ENCODE measurements at places on chromosomes 1 and 21.
A peak's percentile ranks its signal among the peaks of the same experiment; 100 is the strongest.

GRCh38 chr1:212721388-212722247 is 22.0 kb upstream of the BATF3 start:
- peak; percentile 56 for DNase-seq

GRCh38 chr1:189775343-189775742 is 702.3 kb downstream of the BRINP3 start:
- DNase-seq = no peak

DNA sequence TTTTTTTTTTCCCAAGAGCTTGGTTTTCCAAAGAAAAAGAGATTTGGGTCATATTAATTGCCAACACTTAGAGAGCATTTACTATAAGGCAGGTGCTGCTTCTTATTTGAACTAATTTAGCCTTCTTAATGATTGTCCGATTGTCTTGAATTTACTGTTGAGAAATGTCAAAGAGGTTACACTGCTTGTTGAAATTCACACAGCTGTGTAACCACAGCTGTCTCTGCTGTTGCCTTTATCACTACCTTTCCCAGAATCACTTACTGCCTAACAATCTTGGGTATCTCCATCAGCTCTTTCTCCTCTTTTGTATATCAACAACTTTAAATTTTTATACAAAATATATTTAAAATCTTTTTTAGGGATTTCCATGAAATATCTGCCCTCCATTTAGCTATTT is 115.6 kb downstream of the UCHL5 start:
- DNase-seq = no peak

- DNase-seq = no peak
Measured at GRCh38 chr1:154157520-154158306, 2.8 kb upstream of the NUP210L start.

DNA sequence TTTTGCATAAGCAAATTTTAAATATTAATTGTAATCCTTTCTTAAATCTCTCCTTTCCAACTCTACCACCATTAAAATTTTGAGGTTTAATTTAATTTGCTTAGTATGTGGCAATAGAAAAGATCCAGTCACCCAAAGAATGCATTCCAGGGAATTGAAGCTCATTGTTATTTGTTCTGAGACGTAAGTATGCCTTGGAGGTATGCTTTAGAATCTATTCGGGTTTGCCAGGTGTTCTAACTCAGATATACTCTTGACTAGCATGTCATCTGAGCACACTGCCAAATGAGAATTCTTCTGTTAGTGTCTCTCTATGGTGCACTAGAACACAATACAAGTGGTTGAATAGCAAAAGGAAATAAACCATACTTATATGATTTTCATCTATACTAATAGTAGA is 813.6 kb upstream of the ADGRL2 start:
- DNase-seq = no peak

DNA sequence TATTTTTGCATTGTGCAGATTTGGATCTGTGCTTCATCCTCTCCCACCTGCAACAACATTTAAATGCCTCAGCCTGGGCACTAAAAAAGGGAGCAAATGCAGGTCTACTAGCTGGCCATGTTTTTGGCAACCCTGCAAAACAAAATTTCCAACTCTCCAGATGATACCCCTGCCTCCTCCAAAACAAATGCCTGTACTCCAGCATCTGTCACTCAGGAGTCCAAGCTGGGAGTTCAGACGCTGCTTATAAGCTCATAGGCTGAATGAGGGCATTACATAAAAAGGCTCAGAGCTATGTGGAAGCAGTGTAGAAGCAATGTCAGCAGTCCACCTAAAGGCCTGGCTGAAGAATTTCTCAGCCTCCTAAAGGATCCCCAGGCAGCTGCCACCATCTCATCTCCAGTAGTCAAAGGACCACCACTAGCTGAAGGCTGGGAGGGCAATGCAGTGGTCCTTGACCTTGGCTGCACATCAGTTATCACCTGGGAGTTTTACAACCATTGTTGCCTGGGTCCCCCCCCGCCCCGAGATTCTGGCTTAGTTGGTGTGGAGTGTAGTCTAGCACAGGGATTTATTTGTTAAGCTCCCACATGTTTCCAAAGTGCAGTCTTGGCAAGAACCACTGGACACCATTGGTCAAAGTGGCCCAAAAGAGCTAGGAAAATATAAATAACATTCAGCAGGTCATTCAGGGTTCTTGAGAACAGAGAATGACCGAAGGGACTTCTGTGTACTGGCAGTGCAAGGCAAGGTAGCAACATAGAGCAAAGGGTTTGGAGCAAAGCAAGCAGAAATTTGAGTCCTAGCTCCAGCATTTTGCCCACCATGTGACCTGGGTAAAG is 57.2 kb downstream of the ITPKB start:
- DNase-seq = no peak

- peak; percentile 33 for DNase-seq
Measured at GRCh38 chr1:10794724-10795275, 1.6 kb downstream of the CASZ1 start.

DNA sequence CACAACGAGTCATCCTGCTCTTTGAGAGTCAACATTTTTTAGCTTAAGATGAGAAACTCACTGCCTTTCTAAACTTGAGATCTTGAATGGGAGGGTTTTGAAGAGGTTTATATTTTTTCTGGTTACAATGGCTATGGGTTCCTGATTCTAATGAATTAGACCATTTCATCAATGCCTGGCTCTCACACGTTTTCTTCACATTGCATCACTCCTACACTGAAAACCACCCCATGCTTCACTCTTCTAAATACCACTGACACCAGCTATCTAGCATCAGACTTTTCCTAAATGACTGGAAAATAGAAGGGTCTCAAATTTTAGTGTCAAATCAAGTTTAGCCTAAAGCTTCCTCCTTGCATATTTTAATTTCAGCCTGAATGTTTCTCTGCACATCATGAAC is 606.1 kb upstream of the USP24 start:
- no peak for DNase-seq

GRCh38 chr1:234062166-234062565 is 157.7 kb downstream of the SLC35F3 start:
- DNase-seq = no peak

DNA sequence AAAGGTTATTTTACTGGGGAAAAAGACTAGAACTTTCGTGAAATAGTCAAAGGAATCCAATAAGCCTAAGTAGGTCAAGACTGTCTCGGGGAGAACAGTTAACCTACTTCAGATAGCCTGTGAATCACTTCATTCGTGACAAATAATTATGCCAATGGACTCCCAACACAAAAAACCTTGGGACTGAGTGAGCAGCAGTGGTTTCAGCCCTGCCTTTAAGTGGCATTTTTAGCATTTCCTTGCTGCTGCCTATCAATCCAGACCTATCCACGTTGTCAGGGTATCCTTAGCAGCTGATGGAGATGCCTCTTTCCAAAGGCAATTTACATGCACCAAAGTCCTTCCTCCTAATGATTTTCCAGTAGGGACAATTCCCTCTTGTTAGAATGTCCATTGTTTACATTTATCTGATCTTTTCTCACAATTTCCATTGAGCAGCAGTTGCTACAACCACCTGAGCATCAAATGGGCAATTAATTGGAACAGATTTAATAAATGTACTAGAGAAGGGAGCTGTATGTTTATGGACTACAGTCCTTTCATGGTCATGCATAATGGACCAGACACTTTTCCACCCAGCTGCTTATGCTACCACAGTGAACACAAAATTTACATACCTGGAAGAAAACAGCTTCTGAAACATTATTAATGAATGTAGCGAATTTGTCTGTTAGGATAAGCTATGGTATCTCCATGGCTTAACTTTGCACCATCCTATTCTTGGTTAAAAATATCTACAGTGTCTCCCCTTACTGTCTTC is 75.8 kb downstream of the TM2D1 start:
- no peak for DNase-seq

- no peak for DNase-seq
Measured at GRCh38 chr21:25424048-25424447, 183.2 kb downstream of the MRPL39 start.

DNA sequence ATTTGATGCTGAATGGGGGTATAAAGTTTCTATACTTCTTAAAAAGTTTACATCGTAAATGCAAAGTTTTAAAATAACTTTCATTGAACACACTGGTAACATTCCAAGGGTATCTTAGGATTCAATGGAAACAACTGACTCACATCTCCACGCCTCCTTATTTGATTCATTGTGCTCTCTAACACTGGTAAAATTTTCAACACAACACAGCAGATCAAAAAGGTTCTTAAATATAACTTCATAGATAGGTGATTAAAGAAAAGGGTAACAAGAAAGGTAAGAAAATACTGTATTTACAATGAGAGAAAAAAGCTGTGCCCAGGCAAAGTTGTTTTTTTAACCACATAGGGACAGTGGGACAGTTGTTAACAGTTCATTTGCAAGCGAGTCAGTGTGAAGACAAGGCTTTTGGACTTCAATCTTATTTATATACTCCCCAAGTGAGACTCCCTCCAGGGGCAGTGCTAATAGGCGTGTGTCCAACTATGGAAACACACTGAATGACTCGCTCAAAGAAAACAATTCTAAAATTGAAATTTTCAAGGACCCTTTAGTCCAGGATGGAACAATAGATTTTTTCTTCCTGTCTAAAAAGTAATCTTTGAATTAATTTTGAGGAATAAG is 140.5 kb downstream of the TIAM1 start:
- DNase-seq = no peak

- DNase-seq = no peak
Measured at GRCh38 chr1:186762653-186763052, 66.1 kb upstream of the PLA2G4A start.

DNA sequence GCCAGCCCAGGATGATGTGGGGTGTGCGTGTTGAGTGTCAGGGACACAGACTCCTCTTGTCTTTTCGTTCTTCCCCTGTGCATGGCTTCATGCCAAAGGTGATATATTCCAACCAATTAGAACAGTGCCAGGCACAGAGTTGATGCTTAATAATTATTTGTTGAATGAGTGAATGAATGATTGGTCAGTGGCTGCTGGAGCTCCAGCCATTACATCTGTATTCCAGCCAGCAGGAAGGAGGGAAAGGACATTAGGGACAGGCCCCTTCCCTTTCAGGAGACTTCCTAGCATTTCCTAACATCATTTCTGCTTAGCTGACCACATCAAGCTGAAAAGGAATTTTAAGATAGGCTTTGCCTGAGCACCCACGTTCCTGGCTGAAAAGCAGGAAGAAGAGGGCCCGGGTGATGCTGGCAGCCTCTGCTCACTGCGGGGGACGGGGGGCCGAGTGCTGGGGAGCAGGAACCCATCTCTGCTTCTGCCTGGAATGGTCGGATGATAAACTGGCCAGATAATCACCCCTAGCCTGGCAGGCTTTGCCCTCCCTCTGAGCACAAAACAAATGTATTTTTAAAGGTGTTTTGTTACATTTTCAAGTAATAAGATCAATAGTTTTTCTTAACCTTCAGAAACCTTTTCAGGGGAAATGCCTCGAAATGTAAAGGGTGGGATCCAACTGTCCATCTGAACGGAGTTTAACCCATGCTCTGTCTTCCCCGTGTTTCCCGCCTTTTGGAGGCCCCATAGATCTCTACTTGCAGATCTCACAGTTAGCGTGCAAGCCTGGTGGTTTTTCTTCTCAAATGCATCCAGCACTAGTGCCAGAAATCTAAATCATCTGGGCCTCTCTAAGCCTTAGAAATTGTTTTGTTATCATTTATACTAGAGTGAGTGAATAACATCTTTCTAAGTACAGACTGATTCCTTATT is 39.0 kb downstream of the SLC37A1 start:
- DNase-seq = no peak

DNA sequence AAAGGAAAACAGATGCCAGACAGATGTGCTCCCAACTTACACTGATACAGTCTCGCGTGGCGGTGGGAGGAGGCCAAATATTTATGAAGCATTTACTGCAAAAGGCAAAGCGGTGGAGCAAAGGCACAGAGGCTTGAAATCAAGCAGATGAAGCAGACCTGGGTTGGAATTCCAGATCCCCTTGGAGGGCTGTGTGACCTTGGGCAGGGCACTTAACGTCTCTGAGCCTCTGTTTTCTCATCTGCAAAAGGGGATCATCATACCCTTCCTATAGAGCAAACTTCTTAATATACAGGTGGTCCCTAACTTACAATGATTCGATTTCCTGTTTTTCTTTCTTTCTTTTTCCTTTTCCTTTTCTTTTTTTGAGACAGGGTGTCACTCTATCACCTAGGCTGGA is 54.1 kb downstream of the IGSF21 start:
- no peak for DNase-seq

- no peak for DNase-seq
Measured at GRCh38 chr1:81554534-81554933, 246.2 kb upstream of the ADGRL2 start.

GRCh38 chr1:5480906-5481305 is 511.3 kb downstream of the NPHP4 start:
- DNase-seq = no peak

GRCh38 chr1:47529520-47530098 is 91.8 kb downstream of the FOXD2 start:
- DNase-seq = no peak

GRCh38 chr1:69269491-69269890 is 298.2 kb upstream of the LRRC7 start:
- DNase-seq = no peak

GRCh38 chr1:234782105-234782751 is 172.2 kb upstream of the IRF2BP2 start:
- no peak for DNase-seq

DNA sequence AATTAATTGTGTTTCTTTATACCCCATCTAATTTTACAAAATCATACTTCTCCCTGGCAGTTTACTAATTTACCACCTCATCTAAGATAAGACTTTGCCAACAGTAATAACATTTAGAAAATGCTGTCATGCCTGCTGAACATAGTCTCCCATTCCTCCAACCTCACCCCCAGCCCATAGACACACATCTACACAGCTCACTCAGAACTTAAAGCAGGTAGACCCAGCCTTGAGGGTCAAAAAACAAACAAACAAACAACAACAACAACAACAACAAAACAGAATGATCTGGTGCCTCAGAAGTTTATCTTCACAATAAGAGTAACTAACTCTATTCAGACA is 94.0 kb downstream of the ZC3H11B start:
- DNase-seq = no peak

DNA sequence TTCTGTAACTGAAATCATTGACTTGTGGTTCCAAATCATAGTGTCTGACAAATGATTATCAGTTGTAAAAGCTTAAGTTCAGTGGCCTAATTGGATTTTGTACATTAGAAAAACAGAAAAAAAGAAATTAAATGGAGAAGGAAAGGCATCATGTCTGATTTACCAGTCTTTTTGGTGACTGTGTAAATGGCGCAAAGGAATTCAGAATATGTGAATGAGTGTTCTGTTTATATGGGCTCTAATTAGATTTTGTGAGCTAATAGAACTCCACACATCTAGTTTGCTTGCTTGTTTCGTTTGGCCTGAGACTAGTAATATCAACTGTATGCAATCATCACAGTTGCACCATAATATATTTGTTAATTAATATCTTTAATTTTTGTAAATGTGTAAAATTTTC is 151.7 kb downstream of the PLA2G4A start:
- no peak for DNase-seq

- no peak for DNase-seq
Measured at GRCh38 chr1:229986737-229987337, 80.2 kb upstream of the GALNT2 start.

GRCh38 chr21:41615613-41616012 is 107.7 kb upstream of the TMPRSS2 start:
- DNase-seq = no peak

- DNase-seq = no peak
Measured at GRCh38 chr1:173360487-173361063, 116.6 kb upstream of the PRDX6 start.

- DNase-seq = no peak
Measured at GRCh38 chr1:41665962-41666917, 181.8 kb upstream of the EDN2 start.

Data from SW480 (cell line).